ENCODE measurements at places on chromosomes 12 and 14.

DNA sequence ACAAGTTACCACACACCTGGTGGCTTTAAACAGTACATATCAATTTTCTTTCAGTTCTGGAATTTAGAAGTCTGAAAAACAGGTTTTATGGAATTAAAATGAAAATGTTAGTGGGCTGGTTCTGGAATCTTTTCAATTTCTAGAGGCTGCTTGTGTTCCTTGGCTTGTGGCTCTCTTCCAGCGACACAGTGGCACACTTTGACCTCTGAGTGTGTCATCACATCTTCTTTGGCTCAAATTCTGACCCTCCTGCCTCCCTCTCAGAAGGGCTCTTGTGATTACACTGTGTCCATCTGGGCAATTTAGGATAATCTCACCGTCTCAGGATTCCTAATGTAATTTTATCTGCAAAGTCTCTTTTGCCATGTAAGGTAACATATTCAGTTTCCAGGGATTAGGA, 170.0 kb downstream of the PLCZ1 start:
- no peak for DNase-seq

GRCh38 chr14:102903889-102904512, 18.5 kb upstream of the AMN start:
- DNase-seq = no peak

- DNase-seq = no peak
Observed at GRCh38 chr12:118866346-118866745, 115.0 kb upstream of the SRRM4 start.

DNA sequence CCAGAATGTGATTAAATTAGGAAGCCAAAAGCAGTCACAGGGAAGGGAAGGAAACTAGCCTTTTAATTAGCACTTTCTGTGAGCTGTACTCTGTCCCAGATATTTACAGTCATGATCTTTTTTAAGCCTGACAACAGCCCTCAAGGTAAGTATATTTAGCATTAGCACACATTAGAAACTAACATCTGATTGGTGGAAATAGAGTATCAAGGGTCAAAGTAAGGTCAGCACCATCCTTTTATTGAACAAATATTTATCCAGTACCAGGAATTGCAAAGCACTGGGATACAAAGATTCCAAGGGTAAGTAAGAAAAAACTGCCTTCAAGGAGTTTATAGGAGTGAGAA, 28.2 kb downstream of the RPGRIP1 start:
- no peak for DNase-seq

DNA sequence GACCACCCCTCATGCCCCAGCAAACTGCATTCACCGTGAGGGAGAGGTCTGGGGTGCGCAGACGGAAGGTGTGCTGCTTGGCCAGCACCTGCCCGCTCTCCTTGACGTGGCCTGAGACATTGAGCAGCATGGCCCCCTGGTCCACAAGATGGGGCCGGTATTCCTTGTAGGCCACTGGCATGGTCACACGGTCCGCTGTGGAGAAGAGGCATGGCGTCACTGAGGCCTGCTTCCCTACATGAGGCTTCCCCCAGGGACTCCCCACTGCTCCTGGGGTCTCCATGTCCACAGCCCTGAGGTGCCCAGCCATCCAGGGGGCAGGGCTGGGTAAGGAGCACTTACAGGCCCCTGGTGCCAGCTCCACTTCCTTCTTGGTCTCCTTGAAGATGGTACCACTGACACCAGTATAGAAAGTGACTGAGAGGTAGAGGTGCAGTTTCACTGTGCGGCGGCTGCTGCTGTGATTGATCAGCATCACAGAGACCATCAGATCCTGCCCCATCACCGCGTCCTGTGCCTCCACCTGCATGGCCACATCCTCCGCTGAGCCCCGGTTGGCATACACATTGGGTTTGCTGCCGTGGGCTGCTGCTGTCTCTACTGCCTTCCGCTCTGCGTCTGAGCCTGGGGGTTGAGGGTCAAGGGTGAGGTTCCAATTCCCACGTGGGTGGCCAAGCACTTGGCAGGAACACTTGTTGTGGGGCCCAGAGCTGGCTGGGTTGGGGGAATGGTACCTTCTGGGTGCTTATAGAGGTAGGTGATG, 8.2 kb downstream of the TGM1 start:
- no peak for DNase-seq

GRCh38 chr14:36438883-36439282, 81.1 kb downstream of the NKX2-1 start:
- no peak for DNase-seq

- DNase-seq = no peak
Observed at GRCh38 chr14:81765651-81766275, 232.1 kb upstream of the SEL1L start.

DNA sequence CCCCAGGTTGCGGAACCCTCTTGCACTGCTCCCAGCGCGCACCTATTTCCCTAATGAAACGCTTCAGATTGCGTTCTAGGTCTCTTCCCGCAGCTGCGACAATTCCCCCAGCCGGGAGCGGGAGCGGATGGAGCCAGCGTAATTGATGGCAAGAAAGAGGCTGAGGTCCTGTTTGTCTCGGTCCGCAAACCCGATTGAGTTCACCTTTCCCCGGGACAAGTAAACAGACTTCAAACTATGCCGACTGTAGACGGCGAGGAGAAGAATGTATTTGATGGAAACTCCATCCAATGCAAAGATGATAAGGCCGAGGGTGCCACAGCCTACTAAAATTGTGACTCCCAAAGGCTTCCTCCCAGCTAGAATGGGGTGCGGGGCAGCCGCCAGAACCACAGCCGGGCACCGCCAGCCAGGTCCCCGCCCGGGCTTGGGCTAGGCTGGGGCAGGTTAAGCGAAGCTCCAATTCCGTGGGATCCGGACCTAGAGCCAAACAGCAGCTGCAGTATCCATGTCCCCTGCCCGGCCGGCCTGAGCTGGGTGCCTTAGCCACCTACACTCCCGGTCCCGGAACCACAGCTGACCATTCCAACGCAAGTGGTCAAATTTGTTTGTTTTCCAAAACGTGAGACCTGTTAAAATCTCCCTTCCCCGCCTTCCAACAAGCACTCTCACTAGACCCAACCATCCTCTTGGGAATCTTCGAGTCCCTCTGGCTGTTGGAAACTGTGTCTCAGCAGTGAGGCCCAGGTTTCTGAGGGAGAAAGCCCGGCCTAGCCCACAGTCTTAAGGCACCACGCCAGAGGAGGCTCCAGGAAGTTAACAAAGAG, 5.5 kb downstream of the NKX2-1 start:
- DNase-seq = no peak

- DNase-seq = no peak
Observed at GRCh38 chr14:52926953-52927352, 23.9 kb downstream of the FERMT2 start.

DNA sequence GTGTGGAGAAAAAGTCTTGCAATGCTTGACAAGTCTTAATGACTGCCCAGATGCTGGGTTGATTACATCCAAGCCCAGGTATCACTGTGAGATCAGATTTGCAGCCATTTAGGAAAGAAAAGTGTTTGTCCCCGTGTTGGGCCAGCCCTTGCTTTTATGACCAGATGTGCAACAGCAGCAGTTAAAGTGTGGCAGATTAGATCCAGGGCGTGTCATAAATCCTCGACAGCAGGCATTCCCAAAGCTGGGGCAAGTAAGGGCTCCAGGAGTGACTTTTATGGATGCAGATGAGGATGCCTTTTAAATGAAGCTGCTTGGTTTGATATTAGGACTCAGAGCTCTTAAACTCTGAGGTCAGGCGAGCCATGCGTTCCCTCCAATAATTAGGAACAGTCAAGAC, 1.7 kb downstream of the SMOC1 start:
- no peak for DNase-seq

DNA sequence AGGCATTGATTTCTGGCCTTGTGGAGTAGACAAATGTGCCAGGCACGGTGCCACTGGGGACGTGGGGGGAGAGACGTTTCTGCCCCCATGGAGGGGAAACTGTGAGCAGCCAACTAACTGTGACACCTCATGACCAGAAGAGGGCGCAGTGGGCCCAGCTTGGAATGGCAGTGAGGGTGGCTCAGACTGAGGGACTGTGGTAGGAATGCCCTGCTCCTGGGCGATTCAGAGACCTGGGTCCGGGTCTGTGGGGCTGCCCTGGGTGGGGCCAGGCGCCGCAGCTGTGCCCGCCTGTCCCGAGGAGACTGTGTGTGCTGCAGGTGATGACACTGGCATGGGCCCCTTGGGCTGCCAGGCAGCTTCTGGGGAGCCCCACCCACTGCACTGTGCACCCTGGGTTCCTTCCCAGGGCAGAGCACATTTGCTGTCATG, 60.6 kb downstream of the SLC25A47 start:
- DNase-seq = peak; percentile 50

GRCh38 chr12:91511795-91512420, 329.3 kb upstream of the DCN start:
- no peak for DNase-seq

- DNase-seq = no peak
Observed at GRCh38 chr14:42855085-42855484, 1248.4 kb downstream of the LRFN5 start.

All from activated CD8-positive, alpha-beta memory T cell treated with anti-CD3 and anti-CD28 coated beads for 48 hours (primary cell).